ENCODE measurements at places on chromosomes 1 and 21. TPM values are rescaled to one million over a fixed set of nuclear protein-coding genes. Genes with fewer than 3 reads are reported as not detected.
A peak's percentile ranks its signal among the peaks of the same experiment; 100 is the strongest.

GRCh38 chr1:86396498-86396890 is 371 bp upstream of the ODF2L start:
- no peak for DNase-seq

DNA sequence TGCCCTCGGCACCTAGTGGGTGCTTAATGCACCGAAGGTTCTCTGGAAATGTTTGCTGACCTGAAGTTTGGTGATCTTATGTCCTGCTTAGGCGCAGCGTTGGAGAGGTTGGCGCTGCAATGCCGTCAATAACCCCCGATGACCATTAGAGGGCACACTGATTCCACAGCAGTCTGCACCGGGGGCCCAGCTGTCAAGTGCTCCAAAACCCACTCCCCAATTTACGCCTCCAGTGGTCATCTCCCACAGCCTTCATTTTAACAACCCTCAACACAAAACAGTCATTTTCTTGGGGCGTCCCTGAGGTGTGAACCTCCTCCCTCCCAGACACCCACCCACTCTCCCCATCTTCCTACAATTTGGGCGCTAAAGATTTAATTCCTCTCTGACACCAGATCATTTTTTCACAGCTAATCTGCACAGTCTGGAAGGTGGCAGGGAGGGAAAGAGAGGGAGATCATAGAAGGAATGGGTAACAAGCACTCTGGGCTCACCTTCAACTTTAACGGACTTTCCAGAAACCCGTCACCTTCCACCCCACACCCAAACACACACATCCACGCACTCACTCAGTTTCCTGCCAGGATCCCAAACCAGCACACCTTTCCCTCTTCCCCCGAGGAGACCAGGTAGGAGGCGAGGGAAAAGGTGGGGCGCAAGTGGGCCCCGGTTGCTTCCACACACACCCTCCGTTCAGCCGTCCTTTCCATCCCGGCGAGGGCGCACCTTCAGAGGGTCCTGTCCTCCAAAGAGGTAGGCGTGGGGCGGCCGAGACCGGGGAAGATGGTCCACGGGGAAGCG is 570 bp upstream of the NPR1 start:
- DNase-seq = no peak

DNA sequence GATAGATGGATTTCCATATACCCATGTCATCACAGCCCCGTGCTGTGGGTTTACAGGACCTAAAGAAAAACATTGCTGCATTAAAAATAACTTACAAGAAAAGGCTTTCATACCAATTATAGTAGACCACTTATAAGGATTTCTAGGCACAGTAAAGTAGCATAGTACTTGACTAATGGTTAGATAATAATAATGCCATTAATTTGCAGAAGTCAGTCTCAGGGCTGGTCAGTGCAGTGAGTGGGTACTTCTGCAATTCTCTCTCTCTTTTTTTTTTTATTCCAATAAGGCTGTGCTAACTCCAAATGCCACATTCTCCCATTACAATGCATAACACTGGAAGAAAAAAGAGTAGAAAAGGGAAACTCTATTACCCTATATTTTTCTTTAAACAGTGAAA is 73.1 kb upstream of the TMPRSS15 start:
- DNase-seq = no peak

GRCh38 chr1:180757657-180758056 is 125.8 kb downstream of the XPR1 start:
- no peak for DNase-seq

DNA sequence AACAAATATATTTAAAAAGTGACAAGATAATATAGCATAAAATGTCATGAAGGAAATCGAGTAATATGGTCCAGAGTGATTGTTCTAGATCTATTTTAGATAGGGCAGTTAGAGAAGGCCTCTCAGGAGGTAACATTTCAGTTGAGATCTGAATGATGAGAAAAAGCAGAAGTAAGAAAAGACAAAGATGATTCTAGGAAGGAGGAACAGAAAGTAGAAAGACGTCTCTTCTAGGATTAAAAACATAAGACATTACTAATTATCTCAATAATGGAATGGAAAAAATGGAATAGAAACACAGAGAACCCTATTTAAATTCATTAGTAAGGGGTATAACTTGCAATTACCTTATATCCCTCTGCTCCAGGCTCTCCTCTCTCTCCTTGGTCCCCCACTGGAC is 130.0 kb upstream of the ZNHIT6 start:
- DNase-seq = no peak

GRCh38 chr1:232012773-232013386 is 386.3 kb downstream of the DISC1 start:
- peak; percentile 37 for DNase-seq

- DNase-seq = no peak
These were observed 19.7 kb upstream of the ATP1B1 start for GRCh38 chr1:169086603-169087455.

GRCh38 chr1:95733031-95733430 is 499.0 kb downstream of the RWDD3 start:
- DNase-seq = no peak

DNA sequence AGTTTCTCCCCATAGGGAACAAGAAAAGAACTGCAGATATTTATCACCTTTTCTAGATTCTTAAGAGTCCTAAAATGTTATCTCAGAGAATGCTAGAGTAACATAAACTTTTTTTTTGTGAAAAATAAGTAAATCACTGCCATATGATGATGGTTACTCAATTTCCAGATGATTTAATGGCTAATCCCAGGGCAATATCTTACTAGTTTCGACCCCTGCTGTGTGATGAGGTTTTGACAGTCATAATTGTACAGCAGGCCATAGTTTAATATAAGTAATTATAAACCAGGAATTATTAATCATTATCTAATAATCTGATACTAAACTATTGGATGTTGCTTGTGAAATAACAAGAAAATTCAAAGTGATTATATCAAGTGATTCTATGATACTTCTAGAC is 210.6 kb downstream of the HLX start:
- DNase-seq = no peak

- no peak for DNase-seq
These were observed 73.4 kb downstream of the ITPKB start for GRCh38 chr1:226665505-226666163.

DNA sequence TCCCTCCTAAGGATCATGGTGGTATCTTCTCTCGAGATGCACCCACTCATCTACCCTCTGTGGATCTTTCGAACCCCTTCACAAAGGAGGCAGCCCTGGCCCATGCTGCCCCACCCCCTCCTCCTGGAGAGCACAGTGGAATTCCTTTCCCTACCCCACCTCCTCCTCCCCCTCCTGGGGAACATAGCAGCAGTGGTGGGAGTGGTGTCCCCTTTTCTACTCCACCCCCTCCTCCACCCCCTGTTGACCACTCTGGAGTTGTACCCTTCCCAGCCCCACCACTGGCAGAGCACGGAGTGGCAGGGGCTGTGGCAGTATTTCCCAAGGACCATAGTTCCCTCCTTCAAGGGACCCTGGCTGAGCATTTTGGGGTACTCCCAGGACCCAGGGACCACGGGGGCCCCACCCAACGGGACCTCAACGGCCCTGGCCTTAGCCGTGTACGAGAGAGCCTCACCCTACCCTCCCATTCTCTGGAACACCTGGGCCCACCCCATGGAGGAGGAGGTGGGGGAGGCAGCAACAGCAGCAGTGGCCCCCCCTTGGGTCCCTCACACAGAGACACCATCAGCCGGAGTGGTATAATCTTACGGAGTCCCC is 14.5 kb upstream of the TARS2 start:
- DNase-seq = no peak

DNA sequence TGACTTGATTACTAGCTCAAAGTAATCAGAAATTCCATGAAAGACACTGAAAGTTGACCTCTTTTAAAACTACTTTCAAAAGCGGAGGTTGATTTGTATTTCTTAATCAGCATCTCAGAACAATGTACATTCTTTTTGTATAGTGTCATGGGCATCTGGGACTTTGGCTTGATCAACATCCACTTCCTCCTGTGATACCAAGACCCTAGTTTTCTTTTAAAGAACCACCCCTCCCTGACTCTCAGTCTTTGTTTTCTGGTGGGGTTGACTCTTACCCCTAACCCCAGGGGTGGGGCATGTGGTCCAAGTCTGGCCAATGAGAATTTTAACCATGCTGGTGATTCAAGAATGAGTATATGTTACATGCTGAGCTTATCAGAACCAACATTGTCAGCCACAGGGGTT is 21.7 kb upstream of the IRF2BP2 start:
- no peak for DNase-seq

GRCh38 chr1:161510477-161510876 is 5.2 kb downstream of the FCGR2A start:
- DNase-seq = no peak

- no peak for DNase-seq
These were observed 1206.0 kb upstream of the TMPRSS15 start for GRCh38 chr21:19609611-19610010.

DNA sequence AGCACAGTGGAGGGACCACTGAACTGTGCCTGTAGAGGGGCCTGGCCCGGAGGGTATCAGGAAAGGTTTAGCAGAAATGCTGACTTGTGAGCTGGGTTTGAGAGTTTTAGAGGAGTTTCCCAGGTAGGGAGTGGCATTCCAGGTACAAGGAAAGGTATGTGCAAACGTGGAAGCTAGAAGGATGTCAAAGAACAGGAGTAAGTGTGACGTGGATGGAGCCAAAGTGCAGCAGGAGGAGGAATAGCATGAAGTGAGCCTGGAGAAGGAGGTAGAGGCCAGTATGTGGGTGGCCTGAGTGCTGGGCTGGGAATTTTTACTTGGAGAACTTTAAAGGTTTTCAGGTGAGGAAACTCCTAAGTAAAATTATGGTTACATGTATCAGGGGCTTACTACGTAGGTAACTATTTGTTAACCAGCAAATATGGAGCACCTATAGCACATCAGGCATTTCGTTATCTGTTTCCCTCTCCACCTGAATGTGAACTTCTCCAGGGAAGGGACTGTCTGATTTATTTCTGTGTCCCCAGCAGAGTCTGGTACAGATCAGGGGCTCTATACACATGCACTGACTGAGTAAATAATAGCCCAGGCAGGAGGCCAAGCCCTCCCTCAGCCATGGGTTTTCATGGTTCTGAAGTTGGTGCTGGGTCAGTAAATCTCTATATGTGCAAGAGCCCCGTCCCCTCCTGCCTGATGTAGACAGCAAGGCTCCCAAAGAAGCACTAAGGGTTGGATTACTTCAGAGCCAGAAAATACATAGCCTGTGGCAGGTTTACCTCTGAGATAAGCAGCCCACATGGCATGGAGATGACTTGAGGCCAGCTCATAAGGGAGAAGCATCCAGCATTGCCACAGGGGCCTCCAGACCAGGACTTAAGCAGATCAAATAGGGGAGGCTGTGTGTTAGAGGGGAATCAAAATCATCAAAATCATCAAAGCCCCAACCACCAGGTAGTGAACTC is 43.4 kb downstream of the CDCP2 start:
- DNase-seq = no peak

DNA sequence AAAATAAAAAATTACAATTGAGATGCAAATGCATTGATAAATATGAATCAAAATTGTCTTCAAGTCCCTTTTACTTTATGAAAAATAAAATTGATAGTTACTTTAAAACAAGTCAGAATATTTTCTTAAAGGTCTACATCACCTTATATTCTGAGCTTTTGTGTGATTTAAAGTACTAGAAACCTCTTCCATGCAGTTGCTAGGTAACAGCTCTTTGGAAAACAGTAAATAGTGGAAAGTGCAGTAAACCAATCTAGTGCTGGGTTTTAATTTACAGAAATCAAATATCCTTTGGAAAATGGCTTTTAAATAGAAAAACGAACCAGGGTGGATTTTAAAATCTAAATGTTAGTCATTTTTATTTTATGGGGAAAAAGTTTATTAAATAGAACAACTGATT is 227.9 kb downstream of the KCNT2 start:
- DNase-seq = no peak

Gene PDZK1IP1
- total RNA-seq = 69.4 TPM

Gene CGN
- 0.16 TPM for total RNA-seq

Gene IFI44L
- total RNA-seq = 4.3 TPM

Gene SIPA1L2
- total RNA-seq = 46.9 TPM

Gene C1orf185
- total RNA-seq = not detected

Gene CENPF
- 1.3 TPM for total RNA-seq

Gene HNRNPCL4
- not detected for total RNA-seq

Gene FMO4
- total RNA-seq = 7.7 TPM

Gene DMRTA2
- not detected for total RNA-seq

Gene TLR5
- 33.5 TPM for total RNA-seq

Data from breast epithelium (tissue), 4 donors.